ENCODE measurements at places on chromosomes 4 and X. TPM values are rescaled to one million over a fixed set of nuclear protein-coding genes. Genes with fewer than 3 reads are reported as not detected.

Gene NHS
- total RNA-seq, result 16.8 TPM

Gene TEX11
- total RNA-seq, result not detected

Gene ADRA2C
- 1.5 TPM for total RNA-seq

Gene IGSF1
- total RNA-seq, result 0.29 TPM

Gene UGT2B7
- not detected for total RNA-seq

Gene FGF13
- not detected for total RNA-seq

Gene KLB
- not detected for total RNA-seq

Gene MAGEC2
- total RNA-seq, result not detected

Gene ASB9
- not detected for total RNA-seq

Gene SPATA4
- 0.72 TPM for total RNA-seq

Gene ZNF157
- total RNA-seq, result under 0.01 TPM

Gene HSFX4
- not detected for total RNA-seq

Gene GPRASP1
- 3.5 TPM for total RNA-seq

Gene PTTG2
- total RNA-seq, result not detected

Gene UGT2B11
- total RNA-seq, result not detected

Gene PHOX2B
- not detected for total RNA-seq

Gene PTPN13
- 87.8 TPM for total RNA-seq

Gene PPEF2
- total RNA-seq, result not detected
